Foreskin keratinocyte (primary cell): ENCODE measurements at places on chromosomes 11 and 22.

DNA sequence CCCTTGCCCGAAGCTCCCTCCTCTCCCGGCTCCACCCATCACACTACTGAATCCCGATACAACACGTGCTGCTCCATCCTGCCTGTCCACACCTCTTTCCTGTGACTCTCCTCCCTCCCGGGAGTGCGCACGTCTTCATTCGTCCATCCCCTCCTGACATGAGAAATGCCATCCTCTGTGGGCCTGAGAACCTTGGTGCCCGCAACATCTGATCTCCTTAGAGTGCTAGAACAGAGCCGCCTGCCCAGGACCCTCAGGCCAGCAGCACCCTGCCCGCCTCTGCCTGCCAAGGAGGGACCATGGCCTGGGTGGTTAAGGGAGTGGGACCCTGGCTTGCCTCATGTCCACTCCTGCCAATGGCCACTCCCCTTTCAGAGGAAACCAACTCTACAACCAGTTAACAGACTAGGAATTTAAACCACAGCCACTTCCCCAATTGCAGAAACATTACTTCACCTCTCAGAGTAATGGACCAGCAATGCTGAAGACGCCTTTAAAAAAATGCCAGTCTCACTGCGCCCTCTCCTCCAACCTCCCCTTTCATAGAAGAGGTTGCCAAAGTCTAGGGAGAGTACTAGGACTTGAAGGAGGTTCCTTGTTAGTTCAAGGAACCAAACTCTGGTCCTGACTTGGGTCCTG lies 466.3 kb downstream of the OPCML start:
- DNase-seq = no peak

GRCh38 chr11:77172666-77172982 lies 44.6 kb downstream of the MYO7A start:
- no peak for DNase-seq

GRCh38 chr22:27885977-27886842 lies 32.8 kb downstream of the PITPNB start:
- peak; percentile 66 for DNase-seq

DNA sequence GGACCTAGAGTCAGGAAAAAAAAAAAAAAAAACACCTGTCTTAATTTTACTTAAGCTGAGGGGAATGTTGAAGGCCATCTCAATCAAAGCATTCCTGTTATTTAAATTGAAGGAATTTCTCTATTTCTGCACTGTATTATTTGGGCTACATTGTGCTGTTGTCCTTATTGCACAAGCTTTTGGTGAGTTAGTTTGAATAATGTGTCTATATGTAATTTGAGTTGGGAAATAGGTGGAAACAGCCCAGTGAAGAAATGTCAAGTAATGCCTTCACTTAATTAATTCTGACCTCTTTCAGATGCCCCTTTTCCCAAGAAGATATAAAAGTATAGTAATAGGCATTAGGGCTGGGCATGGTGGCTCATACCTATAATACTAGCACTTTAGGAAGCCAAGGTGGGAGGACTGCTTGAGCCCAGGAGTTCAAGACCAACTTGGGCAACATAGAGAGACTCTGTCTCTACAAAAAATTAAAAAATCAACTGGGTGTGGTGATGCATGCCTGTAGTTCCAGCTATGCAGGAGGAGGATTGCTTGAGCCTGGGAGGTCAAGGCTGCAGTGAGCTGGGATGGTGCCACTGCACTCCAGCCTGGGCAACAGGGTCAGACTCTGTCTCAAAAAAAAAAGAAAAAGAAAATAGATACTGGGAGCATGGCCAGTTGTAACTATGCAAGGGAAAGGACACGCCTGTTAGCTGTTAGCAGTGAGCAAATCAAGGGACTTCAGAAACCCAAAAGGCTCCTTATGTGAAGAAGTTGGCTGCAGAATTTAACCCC lies 34.9 kb downstream of the OR10A6 start:
- no peak for DNase-seq

DNA sequence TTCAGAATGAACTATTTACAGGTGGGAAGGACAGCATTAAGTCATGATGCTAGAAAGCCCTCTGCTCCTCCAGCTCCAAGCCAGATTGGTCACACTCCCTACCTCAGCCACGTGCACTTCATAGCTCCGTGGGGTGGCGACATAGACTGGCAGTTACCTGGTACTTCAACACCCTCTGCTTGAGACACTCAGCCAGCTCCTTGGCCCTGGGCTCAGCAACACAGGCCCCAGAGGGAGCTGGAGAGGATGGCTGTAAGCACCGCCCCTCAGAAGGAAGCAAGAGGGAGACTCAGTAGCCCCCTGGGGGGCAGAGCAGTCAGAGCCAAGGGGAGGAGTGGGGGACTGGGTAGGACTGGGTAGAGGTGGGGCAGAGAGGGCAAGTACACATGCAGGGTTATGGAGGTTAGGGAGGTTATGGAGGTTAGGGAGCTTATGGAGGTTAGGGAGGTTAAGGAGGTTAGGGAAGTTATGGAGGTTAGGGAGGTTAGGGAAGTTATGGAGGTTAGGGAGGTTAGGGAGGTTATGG lies 102.1 kb upstream of the BID start:
- no peak for DNase-seq

GRCh38 chr11:119623682-119624081 lies 105.3 kb downstream of the NECTIN1 start:
- no peak for DNase-seq

DNA sequence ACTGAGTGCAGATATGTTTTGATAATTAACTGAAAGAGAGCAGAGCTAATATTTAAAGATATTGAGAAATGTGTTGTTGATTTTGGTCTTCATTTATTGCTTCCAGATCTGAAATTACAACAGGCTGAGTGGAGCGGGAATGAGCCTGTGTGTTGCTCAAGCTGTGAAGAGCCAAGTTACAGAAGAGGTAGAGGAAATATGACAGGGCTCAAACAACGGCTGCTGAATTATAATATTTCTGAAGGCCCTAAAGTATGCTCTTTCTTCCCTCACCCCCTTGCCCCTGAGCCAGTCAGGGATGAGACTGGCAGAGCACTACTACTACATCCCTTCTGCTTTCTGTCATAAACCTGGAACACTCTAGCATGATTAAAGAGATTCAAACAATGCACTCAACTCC lies 115.6 kb downstream of the FANCF start:
- no peak for DNase-seq

DNA sequence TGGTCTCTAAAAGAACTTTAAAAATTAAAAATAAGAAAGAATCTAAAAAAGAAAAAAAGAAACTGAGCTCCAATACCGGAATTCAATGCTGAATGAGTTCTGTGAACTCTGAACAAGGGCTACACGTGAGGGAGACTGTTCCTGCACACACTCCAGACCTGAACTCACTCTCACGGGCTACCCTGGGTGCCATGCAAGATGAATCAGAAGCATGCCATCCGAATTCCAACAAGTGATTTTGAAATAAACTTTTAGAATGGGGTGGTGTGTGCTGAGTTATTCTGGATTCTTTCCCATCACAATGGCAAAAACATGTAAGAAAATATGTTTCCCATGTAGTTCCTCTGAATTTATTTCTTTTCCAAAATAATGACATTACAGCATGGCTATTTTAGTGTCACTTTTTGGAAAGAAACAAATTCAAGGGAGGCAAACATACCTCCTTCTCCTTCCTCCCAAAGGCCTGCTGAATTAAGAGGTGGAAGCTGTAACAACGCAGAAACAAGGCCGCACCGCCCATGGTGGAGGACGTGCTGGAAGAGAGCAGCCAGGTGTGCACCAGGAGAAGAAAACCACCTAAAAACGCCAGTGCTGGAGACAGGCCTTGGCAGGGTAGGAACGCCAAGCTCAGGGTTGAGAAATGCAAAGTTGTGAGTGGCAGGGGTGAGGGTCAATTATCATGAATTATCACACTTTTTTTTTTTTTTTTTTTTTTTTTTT lies 63.2 kb upstream of the ARFGAP3 start:
- no peak for DNase-seq

- DNase-seq = no peak
Observed at GRCh38 chr22:36935694-36936093, 22.3 kb downstream of the CSF2RB start.

- DNase-seq = no peak
Observed at GRCh38 chr11:127815331-127815730, 772.0 kb downstream of the ETS1 start.

GRCh38 chr11:35083431-35084238 lies 55.3 kb upstream of the CD44 start:
- peak; percentile 94 for DNase-seq

DNA sequence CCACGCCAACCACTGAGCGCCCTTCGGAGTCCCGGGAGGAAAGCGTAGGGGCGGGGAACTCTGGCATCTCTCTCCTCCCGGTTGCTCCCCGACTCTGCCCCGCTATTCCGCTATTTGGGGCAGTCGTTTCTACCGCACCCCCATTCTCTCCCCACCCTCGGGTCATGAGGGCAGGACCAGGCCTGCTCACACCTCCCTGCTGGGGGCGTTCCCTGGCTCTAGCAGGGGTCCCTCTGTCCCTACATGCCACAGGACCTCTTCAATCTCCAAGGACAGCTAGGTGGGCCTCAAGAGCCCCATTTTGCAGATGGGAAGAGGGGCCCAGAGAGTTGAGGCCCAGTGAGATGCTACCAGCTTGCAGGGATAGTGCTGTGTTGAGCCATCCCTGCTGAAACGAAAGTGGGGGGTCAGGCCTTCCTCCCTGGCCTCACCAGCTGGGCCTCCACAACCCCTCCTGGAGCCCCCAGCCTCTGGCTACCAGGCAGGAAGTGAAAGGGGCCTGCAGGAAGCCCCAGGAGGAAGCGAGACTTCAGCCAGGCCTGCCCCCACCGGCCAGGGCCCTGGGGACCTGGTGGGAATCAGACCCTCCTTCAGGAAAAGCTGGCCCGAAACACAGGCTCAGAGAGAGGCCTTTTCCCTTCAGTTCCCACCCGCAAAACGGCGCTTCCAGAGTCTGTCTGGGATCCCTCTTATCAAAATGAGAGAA lies 5.5 kb upstream of the SHISA8 start:
- no peak for DNase-seq

GRCh38 chr11:35058669-35059434 lies 80.1 kb upstream of the CD44 start:
- no peak for DNase-seq

- no peak for DNase-seq
Observed at GRCh38 chr11:8779107-8779506, 96.5 kb downstream of the RPL27A start.

- no peak for DNase-seq
Observed at GRCh38 chr11:75040167-75040770, 51.5 kb downstream of the NEU3 start.

DNA sequence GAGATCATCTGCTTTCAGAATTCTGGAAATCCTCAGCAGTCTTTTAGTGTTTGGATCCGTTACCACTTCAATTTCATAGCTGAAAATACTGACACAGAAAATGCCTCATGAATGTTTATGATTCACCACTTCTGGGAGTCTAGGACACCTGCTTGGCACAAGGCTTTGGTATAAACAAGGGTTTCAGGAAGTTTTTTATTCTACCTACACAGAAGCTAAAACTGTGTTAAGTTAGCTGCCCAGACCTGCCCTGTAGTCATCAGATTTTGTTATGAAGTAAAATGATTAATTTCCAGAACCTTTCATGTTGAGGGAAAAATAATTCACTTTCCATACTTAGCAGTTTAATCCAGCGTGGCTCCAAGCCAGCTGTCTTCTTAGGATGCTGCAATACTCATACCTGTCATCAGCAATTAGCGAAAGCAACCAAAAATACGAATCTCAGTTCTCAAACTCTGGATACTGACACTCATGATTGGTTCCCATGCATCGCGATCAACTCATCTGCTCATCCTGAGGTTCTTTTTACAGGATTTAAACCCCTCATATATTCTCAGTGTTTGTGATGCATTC lies 458.5 kb upstream of the CCDC90B start:
- DNase-seq = peak; percentile 47

- DNase-seq = no peak
Observed at GRCh38 chr11:117925198-117925925, 3.8 kb downstream of the TMPRSS13 start.

DNA sequence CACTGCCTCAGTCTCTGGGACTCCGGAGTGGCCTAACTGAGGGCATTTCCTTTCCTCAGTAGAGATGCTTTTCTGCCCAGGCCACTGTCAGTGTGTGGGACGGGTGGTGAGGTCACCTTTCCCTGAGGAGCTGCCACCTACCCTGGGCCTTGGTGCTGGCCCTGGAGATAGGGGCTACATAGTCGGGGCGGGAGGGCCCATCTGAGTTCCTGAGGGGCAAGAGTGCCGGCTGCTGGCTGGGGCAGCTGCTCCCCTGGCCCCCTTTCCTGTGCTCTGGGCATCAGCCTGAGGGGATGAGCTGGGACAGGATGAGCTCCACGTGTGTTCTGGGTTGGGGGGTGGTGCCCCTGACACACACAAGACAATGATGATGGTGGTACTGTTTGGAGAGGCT lies 5.4 kb downstream of the KCNC1 start:
- no peak for DNase-seq

DNA sequence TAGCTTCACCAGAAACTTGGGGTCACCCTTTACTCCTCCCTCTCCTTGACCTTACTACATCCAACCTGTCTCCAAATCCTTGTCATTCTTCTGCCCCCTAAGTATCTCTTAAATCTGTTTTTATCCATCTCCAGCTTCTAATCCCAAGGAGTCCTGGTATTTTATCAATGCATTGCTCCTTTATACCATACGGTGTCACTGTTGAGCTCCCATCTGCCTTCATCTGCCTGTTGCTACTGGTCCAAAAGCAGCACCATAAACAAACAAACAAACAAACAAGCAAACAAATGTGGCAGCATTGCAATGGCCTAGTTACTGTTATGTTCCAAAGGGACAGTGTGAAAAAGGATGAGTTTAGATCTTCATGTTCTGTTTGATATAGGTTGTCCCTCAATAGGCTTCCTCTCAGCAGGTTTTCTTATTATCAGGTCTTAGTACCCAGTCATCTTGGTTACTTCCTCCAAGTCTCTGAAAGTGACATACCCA lies 34.2 kb downstream of the DNHD1 start:
- peak; percentile 2 for DNase-seq

DNA sequence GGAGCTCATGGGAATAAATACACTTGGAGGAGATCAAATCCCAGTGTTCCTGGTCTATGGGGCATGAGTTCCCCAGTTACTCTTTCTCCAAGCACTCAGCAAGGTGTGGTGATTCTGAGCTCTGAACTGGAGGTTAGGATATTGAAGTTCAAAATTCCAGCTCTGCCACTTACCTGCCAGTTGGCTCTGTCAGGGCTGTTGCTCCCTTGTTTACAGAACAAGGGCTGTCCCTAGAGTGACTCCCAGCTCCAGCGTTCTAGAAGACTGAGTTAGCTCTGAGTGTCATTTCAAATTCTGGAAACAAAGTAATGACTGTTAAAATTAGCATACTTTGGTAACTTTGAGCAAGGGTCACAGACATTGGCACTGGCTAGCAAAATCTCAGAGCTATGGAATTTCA lies 69.7 kb upstream of the ZBED5 start:
- DNase-seq = no peak

GRCh38 chr11:115129473-115130289 lies 374.5 kb downstream of the CADM1 start:
- DNase-seq = no peak

GRCh38 chr11:46275964-46276641 lies 1.4 kb upstream of the CREB3L1 start:
- DNase-seq = no peak

- DNase-seq = no peak
Observed at GRCh38 chr11:7348432-7349304, 97.0 kb downstream of the SYT9 start.

GRCh38 chr11:83599066-83599465 lies 312.9 kb upstream of the CCDC90B start:
- DNase-seq = no peak
